M059J (cell line): ENCODE measurements at places on chromosomes 12 and 14. TPM values are rescaled to one million over a fixed set of nuclear protein-coding genes. Genes with fewer than 3 reads are reported as not detected.
A peak's percentile ranks its signal among the peaks of the same experiment; 100 is the strongest.

DNA sequence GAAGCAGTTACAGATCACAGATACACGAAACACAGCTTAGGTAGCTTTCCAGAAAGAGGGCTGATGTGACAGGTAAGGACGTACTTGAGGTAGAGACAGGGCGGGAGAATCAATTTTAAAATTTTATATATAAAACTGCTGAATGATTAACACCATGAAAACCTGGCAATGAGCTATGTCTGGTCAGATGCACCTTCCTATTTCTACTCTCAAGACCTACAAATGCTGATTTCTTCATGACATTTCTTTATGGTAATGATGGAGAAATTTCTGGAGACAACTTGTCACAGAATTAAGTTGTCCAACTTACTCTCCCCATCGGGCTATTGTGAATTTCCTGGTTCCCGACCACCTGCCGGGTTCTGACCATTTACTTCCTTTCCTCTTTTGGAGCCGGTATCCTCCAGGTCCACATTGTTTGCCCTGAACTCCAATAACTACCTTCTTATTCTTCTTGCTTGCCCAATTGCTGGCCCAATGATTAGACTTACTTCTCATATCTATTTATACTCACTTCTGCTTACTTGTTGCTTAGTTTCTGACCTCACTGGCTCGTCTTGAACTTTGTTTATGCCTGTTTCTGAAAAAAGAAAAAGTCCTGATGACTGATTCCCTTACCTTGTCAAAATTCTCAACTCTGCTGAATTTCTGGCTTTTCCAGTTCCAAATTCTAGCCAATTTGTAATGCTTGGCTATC, 12.8 kb upstream of the ATP2B1 start:
- no peak for DNase-seq

DNA sequence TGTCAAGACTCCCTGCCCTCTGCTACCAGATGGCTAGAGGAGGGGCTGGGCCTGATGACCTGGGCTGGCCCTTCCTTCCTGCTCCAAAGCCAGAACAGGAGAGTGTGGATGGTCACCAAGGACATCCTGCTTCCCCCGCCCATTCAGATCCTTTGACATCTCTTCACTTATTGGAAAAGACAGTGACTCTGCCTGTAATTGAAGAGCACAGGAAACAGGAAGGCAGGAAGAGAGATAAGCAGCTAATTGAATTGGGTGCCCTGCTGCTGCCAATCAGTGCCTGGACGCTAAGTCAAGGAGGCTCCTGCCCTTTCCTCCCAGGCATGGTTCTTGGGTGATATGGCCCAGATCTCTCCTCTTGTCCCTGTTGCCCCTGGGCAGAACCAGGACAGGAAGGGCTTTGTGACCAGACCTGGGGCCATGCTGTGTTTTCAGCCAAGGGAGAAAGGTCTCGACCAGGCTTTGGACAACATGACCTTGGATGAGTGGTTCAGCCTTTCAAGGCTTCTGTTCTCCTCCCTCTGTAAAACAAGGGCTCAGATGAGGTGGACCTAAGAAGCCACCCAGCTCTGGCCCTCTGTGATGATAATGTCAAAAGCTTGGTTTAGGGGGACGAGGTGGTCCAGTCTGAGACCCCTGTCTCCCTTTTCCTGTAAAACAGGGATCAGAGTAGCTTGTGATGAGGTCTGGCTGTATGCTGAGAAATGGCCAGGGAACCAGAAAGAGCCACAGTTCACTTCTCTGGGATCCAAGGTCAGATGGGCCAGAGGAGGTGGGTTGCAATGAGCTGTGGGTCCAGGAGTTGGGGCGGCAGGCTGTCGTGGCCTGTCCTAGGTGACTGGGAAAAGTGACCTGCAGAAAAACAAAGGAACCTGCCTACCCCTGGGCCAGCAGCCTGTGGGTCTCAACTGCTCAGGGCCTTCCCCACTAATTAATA, 38.8 kb downstream of the FAM222A start:
- DNase-seq: no peak

- peak; percentile 35 for DNase-seq
These were observed 30.4 kb downstream of the FRS2 start for GRCh38 chr12:69500631-69501030.

Gene PPM1H
- total RNA-seq: 5.2 and 9.2 TPM in 2 replicates

DNA sequence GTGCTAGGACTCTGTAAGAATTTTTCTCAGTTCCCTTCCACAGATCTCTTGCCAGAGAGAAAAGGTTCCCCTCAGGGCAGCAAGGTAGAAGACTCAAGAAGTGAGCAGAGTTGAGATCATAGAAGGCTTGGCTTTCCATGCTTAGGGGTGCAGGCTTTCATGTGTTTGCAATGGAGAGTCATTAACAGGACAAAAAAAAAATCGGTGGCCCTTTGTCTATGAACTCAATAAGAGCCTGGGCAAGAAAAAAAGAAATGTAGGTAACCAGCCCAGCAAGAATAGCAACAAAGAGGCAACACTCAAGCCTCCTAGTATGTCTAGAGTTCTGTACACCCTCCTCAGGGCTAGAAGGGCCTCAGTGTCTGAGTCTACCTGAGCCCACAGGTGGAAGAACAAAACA, 23.4 kb upstream of the LRP6 start:
- no peak for DNase-seq

DNA sequence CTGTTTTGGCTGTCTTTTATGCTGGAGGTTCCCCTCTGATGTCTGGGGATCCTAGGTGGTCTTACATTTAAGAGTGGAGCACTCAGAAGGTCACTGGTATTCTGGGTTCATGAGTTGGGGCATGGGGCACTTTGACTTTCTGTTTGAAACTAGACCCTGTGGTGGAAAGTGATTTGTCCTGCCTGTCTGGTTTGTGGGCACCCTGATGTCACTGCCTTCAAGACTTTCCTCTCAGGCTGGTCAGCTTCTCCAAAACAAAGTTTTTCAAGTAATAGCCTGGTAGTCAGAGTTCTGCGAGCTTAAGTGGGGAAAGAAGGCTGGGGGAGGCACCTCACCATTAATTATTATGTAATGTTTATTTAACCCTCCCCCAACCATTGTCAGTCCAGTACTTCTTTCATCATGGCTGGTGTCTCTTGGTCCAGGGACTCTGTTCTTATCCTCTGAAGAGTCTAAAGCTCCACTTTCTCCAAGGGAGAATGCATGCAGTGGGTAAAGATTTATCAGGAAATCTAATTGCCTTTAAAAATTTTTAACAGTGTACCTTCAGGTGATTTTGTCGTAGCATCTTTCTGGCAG, 35.3 kb downstream of the ZC3H14 start:
- no peak for DNase-seq

Gene GALNT8
- not detected in 2 replicates for total RNA-seq

Gene KRT7
- total RNA-seq: 3.0 and 8.4 TPM in 2 replicates

Gene BIN2
- total RNA-seq: not detected in 2 replicates

GRCh38 chr14:31933716-31934115, 143.4 kb upstream of the ARHGAP5 start:
- DNase-seq: peak; percentile 68

Gene TAS2R30
- total RNA-seq: 0.89 TPM in 1 of 2 replicates, not detected in the other

Gene GPR137C
- total RNA-seq: 4.4 TPM in 2 replicates

Gene ACSM4
- not detected in 2 replicates for total RNA-seq

- DNase-seq: peak; percentile 57
These were observed 3.4 kb downstream of the SSPN start for GRCh38 chr12:26198742-26199141.

DNA sequence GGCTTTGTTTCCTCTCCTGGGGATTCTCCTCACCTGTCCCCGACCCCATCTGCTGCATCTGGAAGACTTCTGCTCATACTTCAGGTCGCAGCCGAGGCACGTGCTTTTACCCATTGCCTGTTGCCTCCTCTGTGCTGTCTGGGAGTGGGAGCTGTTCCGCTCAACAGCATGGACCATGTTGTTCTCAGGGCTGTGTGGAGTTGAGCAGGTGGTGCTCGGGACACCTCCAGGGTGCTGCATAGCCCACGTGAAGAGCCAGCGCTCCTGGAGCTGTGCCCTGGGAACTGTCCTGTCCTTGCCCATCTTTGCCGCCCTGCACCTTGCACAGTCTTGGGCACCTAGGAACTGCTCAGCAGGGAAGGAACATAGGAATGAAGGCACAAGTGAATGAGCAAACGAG, 62.4 kb downstream of the IQSEC3 start:
- no peak for DNase-seq

Gene C14orf132
- total RNA-seq: 0.34 and 2.0 TPM in 2 replicates

- DNase-seq: no peak
These were observed 435.7 kb downstream of the GXYLT1 start for GRCh38 chr12:41709012-41709411.

GRCh38 chr12:80761838-80762237, 45.1 kb downstream of the MYF5 start:
- peak; percentile 4 for DNase-seq

GRCh38 chr12:86057092-86057845, 183.2 kb downstream of the NTS start:
- DNase-seq: no peak

- DNase-seq: no peak
These were observed 2.5 kb downstream of the RFLNA start for GRCh38 chr12:124297389-124297788.

GRCh38 chr12:109863847-109864712, 16.3 kb downstream of the GLTP start:
- DNase-seq: no peak

DNA sequence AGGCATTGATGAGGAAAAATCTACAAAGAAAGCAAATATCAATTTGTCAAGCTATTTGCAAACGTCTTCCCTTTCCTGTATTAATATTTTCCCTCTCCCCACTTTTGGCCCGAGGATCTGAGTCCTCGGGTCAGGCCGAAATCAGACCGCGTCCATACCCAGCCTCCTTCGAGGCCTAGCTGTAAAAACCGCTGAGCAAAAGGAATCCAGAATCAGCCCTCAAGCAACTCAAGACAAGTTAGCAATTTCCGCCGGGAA, 353 bp upstream of the MAPK1IP1L start:
- no peak for DNase-seq

- DNase-seq: peak; percentile 12
These were observed 27.4 kb downstream of the PCNX1 start for GRCh38 chr14:70934502-70935134.

Gene SALL2
- 1.1 and 2.3 TPM in 2 replicates for total RNA-seq

DNA sequence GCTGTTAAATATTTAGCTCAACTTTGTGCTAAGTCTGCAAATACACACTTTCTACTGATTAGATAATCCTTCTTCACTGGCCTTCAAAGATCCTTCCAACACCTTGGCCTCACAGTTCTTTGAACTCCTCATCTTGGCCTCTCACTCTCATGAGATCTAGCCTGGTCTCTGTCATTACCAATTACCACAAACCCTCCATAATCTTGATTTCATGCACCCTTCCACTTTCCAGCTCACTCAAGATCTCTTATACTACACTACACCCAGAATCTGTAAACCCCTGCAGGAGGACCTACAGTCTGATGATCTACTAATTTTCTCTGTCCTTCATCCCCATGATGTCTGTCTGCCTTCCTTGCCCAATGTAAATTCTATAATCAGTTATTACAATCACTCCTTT, 71.1 kb downstream of the DUSP16 start:
- DNase-seq: no peak

DNA sequence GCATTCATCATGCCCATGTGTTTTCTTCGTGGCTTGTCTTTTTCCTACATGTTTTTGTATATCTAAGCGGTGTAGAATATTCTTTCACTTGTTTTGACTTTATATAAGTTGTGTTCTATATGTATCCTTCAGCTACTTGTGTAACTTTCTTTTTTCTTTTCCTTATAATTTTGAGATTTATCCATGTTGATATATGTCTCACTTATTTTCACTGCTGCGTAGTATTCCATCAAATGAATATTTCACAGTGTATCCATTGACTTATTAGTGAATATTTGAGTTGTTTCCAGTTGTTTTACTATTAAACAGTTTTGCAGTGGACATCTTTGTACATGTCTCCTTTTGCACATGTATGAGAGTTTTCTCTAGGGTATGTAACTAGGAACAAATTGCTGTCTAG, 43.9 kb downstream of the BORCS5 start:
- no peak for DNase-seq

- no peak for DNase-seq
These were observed 331.6 kb upstream of the STXBP6 start for GRCh38 chr14:25381498-25381897.

Gene FAM181A
- total RNA-seq: not detected in 2 replicates
